ENCODE measurements at places on chromosomes 12 and 14.

DNA sequence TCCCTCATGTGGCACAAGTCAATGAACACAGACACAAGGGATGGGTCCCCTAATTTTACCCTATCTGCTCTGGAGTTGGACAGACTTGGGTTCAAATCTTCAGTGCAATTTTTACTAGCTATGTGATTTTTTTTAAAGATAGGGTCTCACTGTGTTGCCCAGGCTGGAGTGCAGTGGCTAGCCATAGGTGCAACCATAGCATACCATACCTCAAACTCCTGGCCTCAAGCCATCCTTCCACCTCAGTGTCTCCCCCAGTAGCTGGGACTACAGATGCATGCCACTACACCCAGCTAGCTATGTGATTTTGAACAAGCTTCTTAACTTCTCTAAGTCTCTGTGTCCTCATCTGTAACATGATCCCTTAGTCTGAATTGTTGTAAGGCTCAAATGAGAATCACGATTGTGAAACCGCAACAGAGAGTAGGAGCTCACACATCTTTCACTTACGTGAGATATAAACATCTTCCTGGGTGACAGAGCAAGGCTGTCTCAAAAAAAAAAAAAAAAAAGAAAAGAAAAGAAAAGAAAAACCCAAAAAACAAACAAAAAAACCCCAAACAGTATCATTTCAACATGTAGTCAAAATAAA, 4.7 kb downstream of the CALCOCO1 start:
- DNase-seq, result no peak

DNA sequence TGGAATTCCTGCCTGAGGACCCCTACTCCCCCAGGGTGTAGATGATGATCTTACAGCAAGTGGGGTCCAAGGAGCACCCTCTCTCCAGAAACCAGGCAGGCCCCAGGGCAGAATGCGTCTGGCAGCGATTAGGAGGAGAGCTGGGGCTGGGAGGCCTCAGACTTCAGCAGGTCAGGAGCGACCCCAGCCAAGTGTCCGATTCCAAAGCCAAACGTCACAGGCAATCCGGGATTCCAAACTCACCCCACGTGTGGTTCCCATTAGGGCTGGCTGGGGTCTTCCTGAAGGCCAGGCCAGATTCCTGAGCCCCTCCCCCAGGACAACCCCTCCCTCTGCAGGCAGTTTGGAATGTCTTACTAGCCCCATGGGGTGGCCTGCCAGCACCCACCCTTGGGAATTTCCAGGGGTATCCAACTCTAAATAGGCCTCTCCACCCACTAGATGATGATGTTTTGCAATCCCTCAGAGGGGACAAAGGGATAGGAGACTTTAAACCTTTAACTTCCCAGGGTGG, 17.3 kb upstream of the FIGNL2 start:
- DNase-seq, result no peak

DNA sequence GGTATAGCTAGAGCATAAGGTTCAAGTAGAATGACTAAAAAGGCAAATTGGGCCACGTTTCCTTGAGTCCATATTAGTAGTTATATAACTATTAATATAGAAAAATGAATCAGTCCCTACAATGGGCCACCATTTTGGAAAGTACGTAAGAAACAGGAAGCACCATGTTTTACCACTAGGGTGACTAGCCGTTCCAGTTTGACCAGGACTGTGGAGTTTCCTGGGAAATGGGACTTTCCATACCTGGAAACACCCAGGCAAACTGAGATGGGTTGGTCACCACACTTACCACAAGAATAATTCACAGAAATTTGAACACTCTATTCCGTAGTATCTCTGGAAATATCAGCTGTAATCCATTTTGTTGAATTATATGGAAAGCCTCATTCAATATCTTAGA, 2.1 kb upstream of the MAGOHB start:
- DNase-seq, result no peak

- no peak for DNase-seq
Measured at GRCh38 chr14:24514209-24514608, 6.1 kb upstream of the CMA1 start.

DNA sequence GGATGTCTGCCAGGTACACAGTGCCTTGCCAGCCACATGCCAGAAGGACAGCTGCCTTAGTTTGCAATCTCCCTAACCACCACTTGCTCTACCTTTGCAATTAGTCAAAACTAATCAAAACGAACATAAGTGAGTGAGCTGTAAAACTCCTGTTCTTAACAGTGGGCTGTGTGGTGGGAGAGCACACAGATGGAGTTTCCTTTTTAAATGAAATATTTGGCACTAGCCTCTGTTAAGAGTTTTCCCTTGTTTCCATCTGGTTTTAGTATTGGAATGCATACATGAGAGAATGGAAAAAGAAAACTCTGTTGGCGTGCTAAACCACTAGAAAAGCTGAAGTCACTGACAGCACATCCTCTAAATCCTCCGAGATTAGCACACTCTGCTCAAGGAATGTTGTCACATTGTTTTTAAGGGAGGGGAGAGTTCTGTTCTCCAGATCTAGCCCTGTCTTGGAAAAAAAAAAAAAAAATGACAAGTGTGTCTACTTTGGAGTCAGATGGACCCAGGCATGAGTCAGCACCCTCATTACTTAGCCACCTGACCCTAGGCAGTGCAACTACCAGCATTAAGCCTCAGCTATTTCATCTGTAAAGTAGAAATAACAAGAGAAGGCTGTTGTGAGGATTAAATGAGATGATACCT, 83.9 kb downstream of the STXBP6 start:
- no peak for DNase-seq

DNA sequence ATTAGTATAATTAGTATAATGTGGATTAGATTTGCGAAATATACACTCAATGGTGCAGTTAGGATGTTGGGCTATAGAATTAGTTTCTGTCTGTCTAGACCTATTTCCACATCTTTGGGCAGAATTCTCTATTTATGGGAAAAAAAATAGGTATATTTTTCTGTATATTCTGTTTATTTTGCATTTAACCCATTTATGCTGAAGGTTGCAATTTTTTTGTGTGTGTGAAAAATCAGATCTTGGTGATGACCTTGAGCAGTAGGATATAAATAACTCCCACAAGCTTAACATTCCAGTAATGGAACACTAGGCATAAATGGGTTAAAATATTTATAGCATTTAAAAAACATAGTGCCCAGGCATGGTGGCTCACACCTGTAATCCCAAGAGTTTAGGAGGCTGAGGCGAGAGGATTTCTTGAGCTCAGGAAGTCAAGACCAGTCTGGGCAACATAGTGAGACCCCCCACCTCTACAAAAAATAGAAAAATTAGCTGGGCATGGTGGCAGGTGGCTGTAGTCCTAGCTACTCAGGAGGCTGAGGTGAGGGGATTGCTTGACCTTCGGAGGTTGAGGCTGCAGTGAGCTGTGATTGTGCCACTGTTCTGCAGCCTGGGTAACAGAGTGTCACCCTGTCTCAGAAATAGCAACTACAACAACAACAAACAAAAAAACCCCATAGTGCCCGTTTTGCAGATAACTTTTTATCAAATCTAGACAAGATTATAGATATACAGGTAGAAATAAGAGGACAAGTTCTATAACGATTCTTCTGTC, 9.3 kb downstream of the BRMS1L start:
- DNase-seq, result no peak

DNA sequence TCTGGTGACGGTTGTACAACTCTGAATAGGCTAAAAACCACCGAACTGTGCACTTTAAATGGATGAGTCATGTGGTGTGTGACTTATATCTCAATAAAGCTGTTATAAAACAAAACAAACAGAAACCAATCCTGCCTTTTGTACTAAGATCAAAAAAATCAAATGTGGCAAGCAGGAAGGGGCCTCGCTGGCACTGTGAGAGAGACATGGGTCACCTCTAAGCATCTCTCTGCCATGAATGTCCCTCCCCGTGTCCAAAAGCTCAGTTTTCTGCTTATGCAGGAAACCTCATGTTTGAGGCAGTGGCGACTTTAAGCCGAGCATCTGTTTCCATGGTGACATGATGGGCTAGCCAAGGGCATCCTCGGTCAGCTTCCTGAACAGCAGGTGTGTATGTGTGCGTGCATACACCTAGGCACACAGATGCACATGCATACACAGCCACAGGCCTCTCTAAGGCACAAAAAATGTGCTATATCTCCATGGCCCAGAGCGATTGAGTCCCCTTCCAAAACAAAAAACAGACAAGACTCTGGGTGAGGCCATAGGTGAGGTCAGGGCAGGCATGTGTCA, 44.4 kb downstream of the ARL6IP4 start:
- DNase-seq, result no peak

DNA sequence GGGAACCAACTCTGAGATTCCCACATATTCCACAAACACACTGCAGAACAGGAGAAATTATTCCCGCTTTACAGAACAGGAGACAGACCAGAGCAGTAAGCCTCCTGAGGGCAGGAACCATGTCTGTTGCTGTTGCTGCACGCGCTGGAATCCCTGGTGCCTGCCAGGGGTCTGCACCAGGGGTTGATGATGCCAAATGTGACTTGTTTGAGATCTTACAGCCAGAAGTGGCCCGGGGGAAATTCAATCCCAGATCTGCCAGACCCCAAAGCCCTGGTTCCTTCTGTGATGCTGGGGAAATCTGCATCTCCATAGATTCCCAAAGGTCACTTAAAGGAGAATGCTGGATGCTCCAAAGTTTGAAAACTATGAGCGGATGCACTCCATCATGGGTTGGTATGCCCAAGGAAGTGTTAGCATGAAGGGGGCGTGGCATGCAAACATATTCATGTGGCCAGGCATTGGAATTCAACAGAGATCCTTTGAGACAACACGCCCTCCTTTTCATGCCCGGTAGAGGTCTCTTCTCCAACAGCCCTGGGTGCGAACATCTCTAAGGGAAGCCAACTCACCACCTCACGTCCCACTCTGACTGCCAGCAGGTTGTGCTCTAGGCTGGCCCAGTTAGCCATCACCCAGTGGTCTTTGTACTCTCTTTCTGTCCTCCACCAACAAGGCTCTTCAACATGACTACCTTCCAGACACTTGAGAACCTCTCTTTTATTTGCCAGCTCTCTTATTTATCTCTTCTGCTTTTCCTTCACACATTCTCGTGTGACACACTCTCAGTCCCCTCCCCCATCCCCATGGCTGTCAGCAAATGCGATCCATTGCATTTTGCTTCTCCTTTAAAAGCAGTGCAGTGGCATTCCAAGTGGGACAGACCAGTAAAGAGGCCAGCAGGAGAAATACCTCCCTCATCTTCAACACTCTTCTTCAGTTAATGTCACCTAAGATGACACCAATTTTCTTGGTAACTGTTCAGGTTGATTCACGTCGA, 131.3 kb downstream of the ZFP36L1 start:
- DNase-seq, result no peak

GRCh38 chr14:98350213-98350612, 921.8 kb downstream of the BCL11B start:
- no peak for DNase-seq

- no peak for DNase-seq
Measured at GRCh38 chr12:113674996-113675395, 203.3 kb upstream of the LHX5 start.

DNA sequence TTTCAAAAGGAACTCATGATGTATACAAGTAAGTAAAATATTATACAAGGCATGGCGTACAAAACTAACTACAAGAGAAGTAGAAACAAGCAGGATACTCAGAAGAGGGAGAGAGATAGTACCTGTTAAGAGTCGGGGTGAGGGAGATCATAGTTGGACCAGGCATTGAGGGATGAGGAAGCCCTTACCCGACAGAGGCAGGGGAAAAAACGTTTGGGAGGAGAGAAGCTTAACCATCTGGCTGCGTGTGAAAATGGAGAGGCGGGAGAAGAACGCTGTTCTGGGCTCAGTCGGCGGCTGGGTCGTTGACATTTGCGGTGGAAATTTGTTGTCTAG, 575 bp upstream of the FMNL3 start:
- DNase-seq, result no peak

DNA sequence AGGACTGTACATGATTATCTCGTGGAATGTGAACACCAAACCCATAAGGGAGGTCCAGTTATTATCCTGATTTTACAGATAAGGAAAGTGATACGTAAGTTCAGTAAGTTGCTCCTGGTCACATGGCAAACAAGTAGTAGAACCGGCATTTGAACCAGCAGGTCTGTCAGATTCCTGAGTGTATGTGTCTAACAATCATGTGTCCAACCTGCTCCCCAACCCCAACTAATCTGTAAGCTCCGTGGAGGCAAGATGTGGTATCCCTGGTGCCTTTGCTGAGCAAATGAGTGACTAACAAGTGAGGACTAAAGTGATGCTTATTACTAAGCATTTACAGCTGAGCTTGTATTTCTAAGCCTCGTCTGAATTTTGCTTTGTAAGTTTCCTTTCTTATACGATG, 65.9 kb downstream of the PTPN21 start:
- DNase-seq, result no peak

DNA sequence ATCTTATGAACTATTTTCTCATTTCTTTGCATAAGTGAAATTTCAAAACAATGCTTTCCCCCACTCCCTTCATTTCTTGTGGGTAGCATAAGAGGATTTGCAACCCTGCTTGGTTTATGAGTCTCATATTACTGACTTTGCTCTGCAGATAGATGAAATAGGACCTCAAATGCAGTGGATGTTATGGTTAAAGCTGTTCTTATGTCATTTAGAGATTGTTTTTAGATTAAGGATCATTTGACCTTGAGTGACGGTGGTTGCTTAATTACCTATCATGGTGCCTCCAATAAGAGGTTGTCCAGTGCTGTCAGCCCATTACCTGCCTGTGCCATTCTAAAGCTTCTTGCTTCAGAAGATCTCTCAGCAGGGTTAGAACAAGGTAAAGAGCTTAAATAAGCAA, 351.4 kb upstream of the ATP2B1 start:
- DNase-seq, result no peak

GRCh38 chr14:56487090-56487667, 92.4 kb upstream of the TMEM260 start:
- no peak for DNase-seq

All from stimulated activated CD8-positive, alpha-beta memory T cell treated with anti-CD3 and anti-CD28 coated beads, Interleukin-2, amount 100 ng/mL, for 1 hour (primary cell).